ENCODE measurements at places on chromosomes 4 and X. TPM values are rescaled to one million over a fixed set of nuclear protein-coding genes. Genes with fewer than 3 reads are reported as not detected.

Gene RTL5
- total RNA-seq: 19.8 TPM

DNA sequence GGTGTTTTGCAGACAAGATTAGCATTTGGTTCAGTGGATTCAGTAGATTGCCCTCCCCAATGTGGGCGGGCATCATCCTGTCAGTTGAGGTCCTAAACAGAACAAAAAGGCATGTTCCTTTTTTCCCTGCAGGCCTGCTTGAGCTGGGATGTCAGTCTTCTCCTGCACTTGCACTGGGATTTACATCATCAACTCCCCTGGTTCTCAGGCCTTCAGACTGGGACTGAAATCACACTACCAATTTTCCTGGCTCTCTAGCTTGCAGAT lies 278.9 kb upstream of the FTHL17 start:
- no peaks in the 10 kb centered on the region for H3K4me1 ChIP-seq
- no peak overlapping the region for H3K27ac ChIP-seq
- H3K27me3 ChIP-seq: no peaks in the 10 kb centered on the region
- H3K36me3 ChIP-seq: no peaks in the 10 kb centered on the region
- no peak for DNase-seq
- H3K4me3 ChIP-seq: no peak overlapping the region

Gene NKX3-2
- total RNA-seq: 1.2 TPM

Gene LINC00632
- 22.8 TPM for total RNA-seq

GRCh38 chr4:38223306-38223705 lies 263.1 kb downstream of the PTTG2 start:
- H3K27me3 ChIP-seq: no peaks in the 10 kb centered on the region
- no peak for DNase-seq
- peaks cover 10% of the 10 kb centered on the region for H3K4me1 ChIP-seq
- no peaks in the 10 kb centered on the region for H3K36me3 ChIP-seq

Gene TIGD4
- total RNA-seq: 0.42 TPM

Data from esophagus muscularis mucosa (tissue), 4 donors.